Tongue (tissue), 3 donors: ENCODE measurements at places on chromosomes 6 and 20. TPM values are rescaled to one million over a fixed set of nuclear protein-coding genes. Genes with fewer than 3 reads are reported as not detected.

Gene TNFAIP3
- total RNA-seq = 19.9 TPM

Gene NDRG3
- 17.1 TPM for total RNA-seq

Gene FGD2
- total RNA-seq = 13.1 TPM

DNA sequence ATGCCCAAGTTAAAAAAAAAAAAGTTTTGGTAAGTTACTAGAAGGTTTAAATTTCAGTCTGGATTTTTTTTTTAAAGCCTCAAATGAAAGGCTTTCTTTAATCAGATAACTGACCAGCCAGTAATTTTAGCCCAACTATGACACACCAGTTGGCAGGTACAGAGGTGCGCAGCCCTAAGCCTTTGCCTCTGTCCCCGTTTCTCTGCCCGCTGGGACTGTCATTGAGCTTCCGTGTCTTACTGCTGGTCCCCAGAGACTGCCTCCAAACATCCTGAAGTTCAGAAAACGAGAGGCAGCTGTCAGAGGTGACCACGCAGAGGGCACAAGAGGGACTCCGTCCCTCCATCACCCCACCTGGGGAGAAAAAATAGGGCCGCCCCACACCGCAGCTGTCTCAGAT lies 118.2 kb downstream of the RPS12 start:
- no peak for DNase-seq

DNA sequence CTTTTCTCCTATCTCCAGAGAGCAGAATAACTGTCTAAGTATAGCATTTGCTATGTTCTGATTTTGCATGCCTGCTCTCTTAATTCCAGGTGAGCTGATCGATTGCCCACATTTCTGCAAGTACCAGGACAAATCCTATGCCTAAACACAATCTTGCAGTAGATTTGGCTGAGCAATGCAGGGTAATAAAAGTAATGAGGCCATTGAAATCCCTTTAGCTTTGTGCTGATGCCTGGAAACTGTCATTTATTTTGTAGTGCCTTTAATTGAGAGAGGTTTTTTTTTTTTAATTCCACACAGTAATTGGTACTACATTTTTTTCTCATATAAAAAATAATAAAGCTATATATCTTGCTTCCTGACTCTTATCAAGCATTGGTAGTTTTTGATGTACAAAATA lies 252.3 kb downstream of the NKAIN2 start:
- no peak for DNase-seq
